ENCODE measurements at places on chromosomes 3 and 15. TPM values are rescaled to one million over a fixed set of nuclear protein-coding genes. Genes with fewer than 3 reads are reported as not detected.

SH2D7 gene
- not detected for total RNA-seq

MOBP gene
- not detected for total RNA-seq

WDR73 gene
- 24.0 TPM for total RNA-seq

LRTM1 gene
- 84.2 TPM for total RNA-seq

TMEM212 gene
- total RNA-seq, result not detected

CAV3 gene
- total RNA-seq, result 143 TPM

TM6SF1 gene
- 6.3 TPM for total RNA-seq

PIGZ gene
- 2.4 TPM for total RNA-seq

GRCh38 chr3:66075281-66075680, 36.6 kb upstream of the MAGI1 start:
- DNase-seq, result no peak

- DNase-seq, result no peak
Measured at GRCh38 chr3:190096345-190096744, 24.4 kb downstream of the P3H2 start.

- no peak for DNase-seq
Measured at GRCh38 chr3:123385001-123385401, 63.9 kb downstream of the ADCY5 start.

GRCh38 chr3:112813723-112814171, 32.9 kb downstream of the CD200R1L start:
- DNase-seq, result peak; percentile 10

DNA sequence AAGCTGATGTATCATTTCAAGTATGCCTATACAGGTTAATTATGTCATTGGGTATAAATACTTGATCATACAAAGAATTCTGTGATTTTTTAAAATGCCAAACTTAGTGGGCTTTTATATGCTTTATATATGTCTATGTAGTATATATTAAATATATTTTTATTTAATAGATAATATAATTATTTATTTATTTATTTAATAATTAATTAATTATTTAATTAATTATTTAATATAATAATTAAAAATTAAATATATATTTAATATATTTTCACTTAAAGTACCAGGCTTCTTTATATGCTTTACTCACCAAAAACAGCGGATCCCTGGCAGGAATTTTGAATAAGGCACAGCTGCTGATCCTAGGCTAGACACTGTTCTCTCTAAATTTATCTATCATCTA, 687.0 kb downstream of the VGLL3 start:
- no peak for DNase-seq

GRCh38 chr3:42229942-42230688, 35.9 kb downstream of the CCK start:
- peak; percentile 70 for DNase-seq

GRCh38 chr3:50675179-50676030, 678 bp downstream of the DOCK3 start:
- DNase-seq, result no peak

DNA sequence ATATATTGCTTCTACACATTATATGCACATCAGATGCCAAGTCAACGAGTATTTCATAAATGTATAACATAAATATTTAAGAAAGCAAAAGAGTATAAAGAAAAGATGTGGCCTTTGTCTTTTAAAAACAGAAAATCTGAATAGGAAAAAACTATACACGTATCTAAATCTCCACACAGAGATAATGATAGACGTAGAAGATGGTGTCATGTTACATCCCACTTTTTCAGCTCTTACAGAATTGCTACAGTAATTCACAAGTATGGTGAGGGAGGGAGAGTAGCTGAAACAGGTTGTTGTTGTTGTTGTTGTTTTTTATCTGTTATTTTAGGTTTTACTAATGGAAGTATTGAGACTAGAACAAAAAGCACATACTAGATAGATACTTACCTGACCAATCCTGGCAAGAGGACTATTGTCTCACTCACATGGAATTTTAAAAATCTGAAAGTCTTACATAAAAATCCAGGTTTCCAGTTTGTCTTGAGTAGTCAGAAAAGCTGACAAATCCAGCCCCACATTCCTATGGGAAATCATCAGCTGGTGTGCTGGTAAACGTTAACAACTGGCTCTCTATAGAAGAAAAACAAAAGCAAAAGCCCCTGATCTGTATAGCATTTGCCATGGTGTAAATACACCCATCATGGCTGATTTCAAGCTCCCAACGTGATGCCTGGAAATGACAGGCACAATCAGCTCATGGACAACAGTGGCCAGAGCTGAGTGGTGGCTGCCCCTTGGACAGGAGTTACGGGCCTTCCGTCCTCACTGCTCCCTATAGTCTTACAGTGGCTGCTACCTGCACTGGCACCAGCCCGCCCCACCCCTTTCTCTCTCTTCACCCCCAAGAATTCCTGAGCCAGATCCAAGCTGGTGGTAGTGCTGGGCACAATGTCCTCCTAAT, 47.4 kb upstream of the VGLL4 start:
- peak; percentile 24 for DNase-seq

DNA sequence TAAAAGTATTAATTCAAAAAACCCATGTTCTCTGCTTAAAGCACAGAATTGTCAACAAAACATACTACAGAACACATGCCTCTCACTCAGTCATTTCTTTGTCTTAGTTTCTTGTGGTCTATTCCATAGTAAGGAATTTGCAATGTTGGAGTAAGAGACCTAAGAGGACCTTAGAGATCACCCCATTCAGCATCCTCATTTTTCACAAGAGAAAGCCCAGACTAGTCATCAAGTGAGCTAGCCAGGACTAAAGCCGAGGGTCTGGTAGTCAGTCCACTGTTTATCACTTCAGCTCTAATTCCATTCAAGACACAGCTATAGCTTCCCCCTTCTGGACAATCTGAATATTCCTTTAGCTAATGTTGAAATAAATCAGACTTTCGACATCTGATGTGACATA, 601.1 kb downstream of the FHIT start:
- no peak for DNase-seq

DNA sequence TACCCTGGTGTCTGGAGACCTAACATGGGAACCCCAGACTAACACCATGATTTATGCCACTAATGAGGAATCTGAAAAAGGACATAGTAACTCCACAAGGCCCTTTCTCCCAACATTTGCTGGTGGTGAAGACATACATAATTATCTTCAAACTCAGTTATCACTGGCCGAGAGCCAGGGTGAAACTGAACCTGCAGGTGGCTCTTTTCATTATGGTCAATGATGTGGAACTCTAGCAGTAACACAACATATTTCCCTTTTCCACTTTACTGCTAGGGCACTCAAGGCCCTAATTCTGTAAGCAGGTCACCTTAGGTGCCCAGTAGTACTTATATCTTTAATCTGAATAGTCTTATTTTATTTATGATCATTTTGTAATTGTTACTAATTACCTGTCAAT, 326.4 kb upstream of the SATB1 start:
- DNase-seq, result no peak

All from tongue (tissue), 3 donors.